ENCODE measurements at places on chromosomes 2 and 18. TPM values are rescaled to one million over a fixed set of nuclear protein-coding genes. Genes with fewer than 3 reads are reported as not detected.

The MIB1 gene
- total RNA-seq = 33.1 TPM

The TMEM200C gene
- total RNA-seq = 0.06 TPM

The CABYR gene
- total RNA-seq = 0.48 TPM

The GPR35 gene
- total RNA-seq = 47.1 TPM

The FAM124B gene
- total RNA-seq = 0.43 TPM

The HOXD12 gene
- total RNA-seq = not detected

The TMEM182 gene
- 3.2 TPM for total RNA-seq

The ASB18 gene
- total RNA-seq = not detected

The ZNF892 gene
- total RNA-seq = 5.6 TPM

The PLGLB1 gene
- total RNA-seq = 5.4 TPM

The ITPRIPL1 gene
- total RNA-seq = 1.4 TPM

The EFR3B gene
- 2.8 TPM for total RNA-seq
